Ammon's horn (tissue), 1 donor: ENCODE measurements at places on chromosomes 2 and 18.

DNA sequence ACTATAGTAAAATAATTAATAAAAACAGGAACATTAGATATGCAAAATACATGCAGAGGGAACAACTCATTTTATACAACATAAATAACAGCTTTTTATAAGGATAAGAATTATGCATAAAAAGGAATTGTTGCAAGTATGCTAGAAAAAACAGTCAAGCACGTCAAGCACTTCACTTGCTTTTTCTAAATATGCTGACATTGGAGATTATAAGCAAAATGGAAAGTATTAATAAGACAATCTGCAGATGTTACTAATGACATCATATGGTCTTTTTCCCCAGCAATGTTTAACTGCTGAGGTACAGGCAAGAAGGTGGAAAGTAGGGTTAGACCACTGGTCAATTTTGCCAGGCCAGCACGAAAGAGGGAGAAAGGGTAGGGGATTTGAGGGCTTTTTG, 111.7 kb downstream of the HIBCH start:
- DNase-seq: no peak

DNA sequence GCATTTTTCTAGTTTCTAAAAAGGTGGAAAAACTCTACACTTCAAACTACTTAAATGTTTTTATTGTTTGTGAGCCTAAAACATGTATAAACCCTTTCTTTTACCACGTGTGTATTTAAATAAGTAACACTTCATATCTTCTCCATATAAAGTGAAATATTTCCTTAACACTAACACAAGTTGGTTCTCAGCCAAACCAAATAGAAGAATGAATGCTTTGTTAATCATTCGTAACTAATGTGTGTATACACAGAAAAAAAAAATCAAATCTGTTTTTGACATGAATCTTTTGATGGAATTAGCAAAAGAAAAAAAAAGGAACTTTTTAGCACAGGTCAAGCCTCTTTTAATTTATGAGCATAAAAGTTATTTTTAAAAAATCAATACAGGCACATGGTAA, 89.3 kb downstream of the EHBP1 start:
- DNase-seq: no peak

- no peak for DNase-seq
Observed at GRCh38 chr18:41763361-41763760, 191.7 kb upstream of the PIK3C3 start.

- DNase-seq: peak; percentile 36
Observed at GRCh38 chr2:17171446-17172049, 346.7 kb downstream of the RAD51AP2 start.

GRCh38 chr2:122218596-122218995, 463.1 kb downstream of the TSN start:
- no peak for DNase-seq

DNA sequence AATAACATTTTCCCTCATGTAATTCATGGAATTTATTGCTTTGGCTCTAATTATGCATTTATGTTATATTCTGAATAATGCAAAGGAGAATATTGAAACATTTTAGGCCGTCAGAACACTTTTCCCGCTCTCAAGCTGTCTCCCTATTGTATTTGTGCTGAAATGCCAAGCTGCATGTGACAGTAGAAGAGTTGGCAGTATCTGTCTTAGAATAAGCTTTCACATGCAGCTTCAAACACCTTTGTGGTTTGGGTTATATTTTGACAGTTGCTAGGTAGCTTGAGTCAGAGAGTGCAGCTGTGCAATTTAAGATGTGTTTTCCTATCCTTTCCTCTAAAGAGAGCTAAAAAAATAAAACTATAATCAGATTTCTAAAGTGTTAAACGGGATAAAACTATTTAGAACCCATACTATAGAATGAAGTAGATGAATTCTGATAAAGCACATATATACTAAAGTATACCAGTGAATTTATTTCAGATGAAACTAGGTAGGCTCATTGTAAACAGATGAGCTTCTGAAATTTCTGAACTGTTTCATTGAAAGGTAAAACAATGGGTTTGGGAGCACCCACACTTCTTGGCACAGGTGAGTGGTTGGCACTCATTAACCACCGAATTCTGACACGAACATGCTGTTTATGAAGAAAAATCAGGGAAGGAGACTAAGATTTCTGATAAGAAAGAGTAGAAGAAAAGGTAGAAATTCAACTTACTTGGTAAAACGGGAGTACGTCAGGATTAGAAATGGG, 43.4 kb downstream of the PLCL1 start:
- DNase-seq: no peak

GRCh38 chr18:78292618-78293380, 686.8 kb upstream of the SALL3 start:
- DNase-seq: no peak

- DNase-seq: no peak
Observed at GRCh38 chr2:239819091-239819973, 205.8 kb downstream of the NDUFA10 start.

DNA sequence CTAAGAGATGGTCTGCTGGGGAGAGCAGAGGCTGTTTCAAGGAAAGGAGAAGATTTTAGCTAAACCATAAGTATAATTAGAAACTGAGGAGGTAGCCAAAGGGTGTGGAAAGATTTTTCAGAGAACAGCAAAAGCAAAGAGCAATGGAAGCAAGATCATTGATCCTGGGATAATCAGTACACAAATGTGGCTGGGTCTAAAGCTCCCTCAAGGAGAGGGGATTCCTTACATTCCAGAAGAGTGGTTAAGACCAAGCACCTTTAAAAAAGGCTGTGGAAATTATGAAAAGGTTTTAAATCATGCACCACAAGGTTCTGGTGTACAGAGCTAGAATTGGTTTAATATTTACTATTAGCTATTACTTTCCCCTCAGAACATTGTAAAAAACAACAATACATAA, 246.0 kb upstream of the UBE2E3 start:
- DNase-seq: no peak

GRCh38 chr2:202072226-202072625, 829 bp upstream of the KIAA2012 start:
- DNase-seq: no peak

GRCh38 chr2:50448556-50448955, 583.4 kb downstream of the NRXN1 start:
- DNase-seq: peak; percentile 10

DNA sequence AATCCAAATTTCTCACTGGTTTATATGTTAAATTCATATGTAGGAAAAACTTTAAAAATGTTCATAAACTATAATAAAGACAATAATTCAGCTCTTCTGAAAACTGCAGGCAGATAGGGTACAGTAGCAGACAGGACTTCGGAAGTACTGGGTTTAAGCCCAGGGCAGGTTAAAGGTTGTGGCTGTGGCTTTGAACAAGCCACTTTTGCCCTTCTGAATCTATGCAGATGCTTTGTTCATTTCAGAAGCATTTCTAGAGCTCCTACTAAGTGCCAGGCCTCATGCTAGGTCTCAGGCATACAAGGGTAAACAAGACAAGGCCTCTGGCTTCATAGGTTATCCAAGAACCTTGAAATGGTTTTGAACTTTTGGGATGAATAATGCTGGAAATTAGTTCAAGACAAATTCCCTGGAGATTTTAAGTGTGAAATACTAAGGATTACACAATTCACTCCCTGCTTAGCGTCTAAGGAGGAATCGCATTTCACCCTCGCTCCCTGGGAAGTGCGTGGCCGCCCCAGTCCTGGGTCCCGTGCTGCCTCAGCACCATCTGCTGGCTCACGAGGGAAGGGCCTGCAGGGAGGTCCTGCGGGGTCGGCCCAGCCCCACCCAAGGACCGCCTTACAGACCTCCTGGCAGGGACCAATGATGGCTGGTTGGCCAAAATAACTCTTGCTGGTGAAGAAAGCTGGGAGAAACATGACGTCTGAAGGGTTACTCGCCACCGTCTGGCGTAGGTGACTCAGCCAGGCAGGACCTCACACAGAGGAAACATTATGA, 67.7 kb upstream of the L3MBTL4 start:
- peak; percentile 60 for DNase-seq

DNA sequence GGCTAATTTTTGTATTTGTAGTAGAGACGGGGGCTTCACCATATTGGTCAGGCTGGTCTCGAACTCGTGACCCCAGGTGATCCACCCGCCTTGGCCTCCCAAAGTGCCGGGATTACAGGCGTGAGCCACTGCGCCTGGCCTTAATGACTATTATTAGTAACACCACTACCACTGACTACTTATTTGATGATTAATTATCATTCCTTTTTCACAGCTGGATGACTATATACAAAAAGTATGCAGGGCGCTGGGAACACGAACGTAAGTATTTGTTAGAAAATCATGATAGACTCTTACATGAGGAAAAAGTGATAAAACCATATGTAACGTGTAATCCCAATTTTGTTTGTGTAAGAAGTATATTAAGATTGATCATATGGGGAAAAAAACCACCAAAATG, 21.6 kb downstream of the DARS1 start:
- no peak for DNase-seq

GRCh38 chr18:32629981-32630700, 142.7 kb downstream of the KLHL14 start:
- no peak for DNase-seq

- DNase-seq: no peak
Observed at GRCh38 chr18:45165871-45166270, 449.4 kb upstream of the SLC14A2 start.

DNA sequence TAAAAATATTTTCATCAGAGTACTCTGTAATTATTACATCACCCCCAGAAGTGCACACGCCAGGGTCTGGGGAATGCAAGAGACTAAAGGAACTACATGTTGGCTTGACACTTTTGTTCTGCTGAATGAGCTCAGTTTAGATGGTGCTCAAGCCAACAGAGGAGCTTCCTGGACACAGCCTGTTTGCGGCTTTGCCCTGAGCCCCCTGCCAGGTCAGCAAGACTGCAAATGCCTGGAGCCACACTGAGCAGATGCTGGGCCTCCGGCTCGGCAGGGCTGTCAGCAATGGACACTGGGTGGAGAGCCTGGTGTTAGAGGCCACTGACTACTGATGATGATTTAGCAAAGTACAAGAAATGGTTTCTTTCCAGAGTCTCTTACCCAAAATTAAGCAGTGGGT, 31.9 kb downstream of the PTPN18 start:
- no peak for DNase-seq

DNA sequence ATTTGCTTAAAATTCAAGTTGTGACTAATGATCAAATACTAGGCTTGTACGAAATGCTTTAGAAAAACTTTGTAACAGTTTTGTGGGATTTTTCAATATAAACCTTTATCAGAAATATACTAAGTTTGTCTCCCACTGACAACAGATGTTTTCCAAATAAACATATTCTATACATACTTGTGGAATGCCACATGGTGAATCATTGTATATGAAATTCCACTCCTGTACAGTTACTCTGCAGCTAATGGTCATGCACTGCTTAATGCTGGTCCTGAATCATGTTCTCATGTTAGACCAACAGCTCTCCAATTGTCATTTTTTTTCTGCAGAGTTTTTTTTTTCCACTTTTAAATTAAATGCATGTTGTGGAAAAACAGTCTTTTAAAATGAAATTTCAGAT, 90.1 kb downstream of the DPP4 start:
- no peak for DNase-seq

DNA sequence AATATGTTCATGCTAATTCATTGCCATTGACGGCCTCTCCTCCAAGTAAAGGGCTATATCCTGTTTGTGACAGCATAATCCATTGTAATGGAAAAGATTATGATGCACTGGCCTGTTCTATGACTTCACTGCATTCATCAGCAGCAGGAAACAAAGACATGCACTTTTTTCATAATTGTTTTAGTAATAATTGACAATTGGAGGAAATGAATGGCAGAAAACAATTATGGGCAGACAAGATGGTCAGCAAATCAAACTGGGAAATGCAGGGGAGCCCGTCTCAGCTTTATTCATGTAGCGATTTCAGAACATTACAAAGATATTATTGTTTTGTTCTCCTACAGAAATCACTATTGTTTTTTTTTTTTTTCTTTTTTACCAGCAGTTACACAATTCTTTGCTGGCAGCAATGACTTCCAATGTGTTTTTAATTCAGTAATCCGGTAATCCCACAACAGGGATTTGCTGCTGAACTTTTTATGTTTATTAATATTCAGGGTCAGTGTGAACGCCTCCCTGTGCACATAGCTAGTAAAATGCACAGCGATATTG, 33.8 kb upstream of the RASGRP3 start:
- peak; percentile 69 for DNase-seq

- no peak for DNase-seq
Observed at GRCh38 chr2:64957109-64957903, 31.9 kb upstream of the SLC1A4 start.

DNA sequence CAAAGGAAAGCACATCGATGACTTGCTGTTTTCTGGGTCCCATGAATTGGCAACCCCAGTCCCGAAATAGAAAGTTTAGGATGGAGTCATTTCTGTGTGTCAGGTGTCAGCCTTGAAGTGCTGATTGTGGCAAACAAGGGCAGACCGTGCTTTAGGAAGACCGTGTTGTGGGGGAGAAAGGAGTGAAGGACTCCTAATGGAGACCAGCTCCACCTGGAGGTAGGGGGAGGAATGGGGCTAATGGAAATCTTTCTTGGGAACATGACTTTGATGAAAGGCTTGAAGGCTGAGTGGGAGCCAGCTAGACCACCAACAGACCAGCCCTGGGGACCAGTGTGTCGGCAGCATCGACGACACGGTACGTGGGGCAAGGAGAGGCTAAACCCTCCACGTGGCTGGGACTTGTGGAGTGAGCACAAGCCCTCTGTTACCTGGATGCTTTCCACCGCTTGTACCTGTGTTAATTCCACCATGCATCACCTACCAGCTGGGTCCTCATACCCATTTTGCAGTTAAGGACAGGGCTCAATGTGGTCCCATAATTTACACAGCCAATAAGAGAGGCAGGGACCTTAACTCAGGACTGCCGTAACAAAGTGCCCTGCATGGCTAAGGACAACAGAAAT, 104.2 kb downstream of the SH3BP4 start:
- peak; percentile 41 for DNase-seq

DNA sequence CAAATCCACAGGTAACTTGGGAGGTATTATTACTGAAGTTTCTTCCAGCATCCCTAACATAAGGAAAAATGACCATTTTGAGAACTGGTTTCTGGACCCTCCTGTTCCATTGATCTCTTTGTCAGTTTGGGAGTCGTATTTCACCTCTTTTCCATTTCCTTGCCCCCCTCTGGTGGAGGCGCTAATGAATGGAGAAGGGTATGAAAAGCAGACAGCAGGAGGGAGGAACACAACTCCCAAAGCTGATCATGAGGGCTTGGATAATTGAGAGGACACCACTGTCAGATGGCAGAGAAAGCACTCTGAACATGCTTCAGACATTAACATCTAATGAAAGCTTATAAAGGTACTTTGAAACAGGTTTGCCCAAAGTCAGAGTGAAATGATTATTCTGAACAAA, 56.6 kb upstream of the TLK1 start:
- no peak for DNase-seq

- peak; percentile 44 for DNase-seq
Observed at GRCh38 chr2:200306931-200307723, 634 bp downstream of the SPATS2L start.

GRCh38 chr2:176494949-176495353, 225.7 kb downstream of the MTX2 start:
- DNase-seq: peak; percentile 67

- no peak for DNase-seq
Observed at GRCh38 chr2:9991829-9992273, 40.4 kb downstream of the GRHL1 start.

DNA sequence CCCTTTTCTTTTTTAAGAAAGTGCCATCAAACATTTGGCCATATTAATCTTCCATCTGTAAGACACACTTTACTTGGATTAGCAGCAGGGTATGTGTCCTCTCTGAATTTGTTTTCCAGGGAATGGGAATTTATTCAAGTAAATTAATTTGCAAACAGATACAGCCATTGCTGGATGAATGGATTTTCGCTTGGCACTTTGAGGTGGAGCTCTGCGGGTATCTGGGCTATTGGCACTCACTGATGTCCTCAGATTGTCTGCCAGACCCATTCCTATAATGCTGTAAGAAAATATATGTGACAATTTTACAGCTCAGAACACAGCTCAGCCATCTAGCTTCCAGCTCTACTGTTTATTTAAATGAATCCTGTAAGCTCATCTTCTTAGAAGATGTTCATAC, 201.2 kb upstream of the CDH20 start:
- no peak for DNase-seq
